Thoracic aorta (tissue), 2 donors: ENCODE measurements at places on chromosomes 7 and 10. TPM values are rescaled to one million over a fixed set of nuclear protein-coding genes. Genes with fewer than 3 reads are reported as not detected.

- no peak for DNase-seq
Observed at GRCh38 chr7:131781-132482, 60.4 kb upstream of the FAM20C start.

The SHTN1 gene
- total RNA-seq: 13.9 TPM

DNA sequence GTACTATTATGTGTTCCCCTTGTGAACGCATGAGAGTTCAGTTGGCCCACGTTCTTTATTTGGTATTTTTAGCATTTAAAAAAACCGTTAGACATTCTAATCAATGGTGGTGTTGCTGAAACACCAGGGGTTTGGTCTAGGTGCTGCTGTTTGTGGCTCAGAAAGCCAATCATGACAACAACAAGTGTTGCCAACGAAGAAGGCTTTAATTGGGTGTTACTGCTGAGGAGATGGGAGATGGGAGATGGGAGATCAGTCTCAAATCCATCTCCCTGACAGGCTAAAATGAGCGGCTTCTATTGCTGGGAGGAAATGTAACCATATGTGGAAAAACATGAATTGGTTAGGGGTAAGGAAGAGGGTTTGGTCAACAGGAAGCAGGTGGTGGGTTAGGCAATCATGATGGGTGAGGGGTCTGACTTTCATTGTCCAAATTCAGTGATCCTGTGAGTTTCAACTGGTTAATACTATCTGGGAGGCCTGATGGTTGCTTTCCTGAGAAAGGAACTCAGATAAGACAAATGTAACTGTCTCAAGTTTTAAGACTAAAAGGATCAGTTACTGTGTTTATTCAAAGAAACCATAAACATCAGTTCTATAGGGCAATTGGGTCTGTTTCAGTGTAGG lies 4.6 kb upstream of the ZNF425 start:
- no peak for DNase-seq

The NANOS1 gene
- 5.4 TPM for total RNA-seq

The PNLIP gene
- not detected for total RNA-seq

DNA sequence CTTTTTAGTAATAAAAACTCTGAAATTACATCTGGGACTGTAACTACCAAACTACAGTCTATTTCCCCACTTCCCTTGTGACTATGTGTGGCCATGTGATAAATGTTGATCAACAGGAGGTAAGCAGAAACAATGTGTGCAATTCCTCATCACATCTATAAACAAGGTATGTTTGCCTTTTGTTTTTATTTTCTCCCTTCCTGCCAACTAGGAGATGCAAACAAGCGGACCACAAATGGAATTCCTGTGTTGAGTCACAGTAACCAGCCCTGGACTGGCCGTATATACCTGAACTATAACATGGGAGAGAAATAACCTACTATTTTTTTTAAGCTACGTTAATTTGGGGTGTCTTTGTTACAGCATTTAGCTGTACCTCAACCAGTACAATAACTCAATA lies 52.5 kb downstream of the SCRN1 start:
- DNase-seq: no peak

The IFIT5 gene
- total RNA-seq: 19.5 TPM

- no peak for DNase-seq
Observed at GRCh38 chr10:27944005-27944404, 54.9 kb downstream of the ODAD2 start.

- DNase-seq: peak; percentile 79
Observed at GRCh38 chr7:130205084-130205947, at the start of gene TMEM209. TMEM209 (minus strand) TSS chr7:130205406; CDS start chr7:130205375, 31 bp downstream.

DNA sequence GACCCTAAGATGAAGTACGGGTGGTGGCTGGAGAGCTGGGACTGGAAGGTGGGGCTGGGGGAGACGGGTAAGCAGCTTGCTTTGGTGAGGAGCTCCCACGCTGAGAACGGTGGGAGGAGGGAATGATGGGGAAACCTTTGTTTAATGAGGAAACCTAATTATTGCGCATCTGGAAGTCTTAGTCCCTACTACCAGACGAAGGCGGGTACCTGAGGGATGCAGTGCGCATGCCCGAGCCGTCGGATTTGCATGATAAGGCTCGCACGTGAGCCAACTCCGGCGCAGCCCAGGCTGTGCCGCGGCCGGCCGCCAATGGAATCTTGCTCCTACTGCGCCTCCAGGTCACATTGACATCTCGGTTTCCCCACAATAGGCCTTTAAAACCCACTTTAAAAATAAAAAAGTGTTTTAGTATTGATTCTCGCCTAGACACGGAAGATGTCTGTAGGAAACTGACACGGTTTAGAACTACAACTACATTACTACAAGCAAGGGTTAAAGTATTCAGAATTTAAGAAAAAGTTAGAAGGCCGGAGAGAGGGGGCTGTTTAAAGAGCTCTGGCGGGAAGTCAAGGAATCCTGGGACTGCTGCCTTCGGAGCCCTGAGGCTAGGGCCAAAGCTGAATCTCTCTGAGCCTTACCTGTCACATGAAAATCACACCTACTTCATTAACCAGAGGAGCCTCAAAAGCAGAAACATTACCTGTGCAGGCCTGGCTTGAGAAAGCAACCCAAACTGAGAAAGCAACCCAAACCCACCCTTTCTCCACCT lies 12.1 kb upstream of the DLX6 start:
- DNase-seq: no peak

The UNCX gene
- total RNA-seq: not detected

The SFTPD gene
- 2.6 TPM for total RNA-seq

The ANKRD2 gene
- total RNA-seq: 1.9 TPM

GRCh38 chr7:26686448-26686981 lies 177.9 kb downstream of the SKAP2 start:
- DNase-seq: no peak

- DNase-seq: no peak
Observed at GRCh38 chr10:98224996-98225395, 43.0 kb downstream of the LOXL4 start.

The PILRA gene
- 8.5 TPM for total RNA-seq

GRCh38 chr7:157897681-157898080 lies 560.9 kb downstream of the DNAJB6 start:
- no peak for DNase-seq

GRCh38 chr7:101163279-101164070 lies 1.9 kb downstream of the VGF start:
- no peak for DNase-seq

DNA sequence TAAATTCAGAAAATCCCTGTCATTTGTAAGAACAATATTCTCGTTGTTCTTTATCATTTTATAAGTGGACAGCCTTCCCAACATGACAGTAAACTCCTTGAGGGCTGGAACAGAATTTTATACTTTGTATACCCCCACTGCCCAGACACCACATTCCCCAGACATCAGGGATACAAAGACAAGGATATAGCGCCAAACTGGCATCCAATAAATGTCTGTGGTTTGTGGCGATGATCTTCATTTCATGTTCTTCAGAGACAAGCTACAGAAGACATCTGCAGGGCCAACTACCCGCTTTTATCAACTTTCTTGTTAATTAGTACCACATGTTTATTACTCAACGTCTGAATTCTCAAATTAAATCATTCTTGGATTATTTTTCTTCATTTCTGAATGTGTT lies 155.9 kb downstream of the ATE1 start:
- no peak for DNase-seq

- DNase-seq: no peak
Observed at GRCh38 chr10:43843321-43844101, 194.8 kb upstream of the ZNF32 start.

DNA sequence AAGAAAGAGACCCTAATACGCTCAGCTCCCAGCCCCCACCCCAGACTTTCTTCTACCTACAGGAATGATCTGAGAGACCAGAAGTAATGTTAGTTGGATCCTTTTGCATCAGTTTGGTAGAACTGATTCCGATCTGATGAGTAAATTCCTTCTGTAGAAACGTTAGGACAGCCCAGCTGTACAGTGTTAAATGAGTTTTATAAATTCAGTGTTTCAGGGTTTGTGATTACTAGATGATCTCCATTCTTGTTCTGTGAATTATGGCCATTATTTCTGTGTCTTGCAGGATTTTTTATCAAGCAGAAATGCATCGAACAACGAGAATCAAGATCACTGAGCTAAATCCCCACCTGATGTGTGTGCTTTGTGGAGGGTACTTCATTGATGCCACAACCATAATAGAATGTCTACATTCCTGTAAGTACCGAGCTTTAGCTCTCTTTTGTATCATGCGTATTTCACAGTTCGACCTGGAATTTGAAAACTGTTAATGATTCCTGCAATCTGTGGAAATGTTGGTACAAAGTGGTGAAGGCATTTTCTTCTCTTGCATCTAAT lies 5.3 kb downstream of the BMI1 start:
- no peak for DNase-seq

DNA sequence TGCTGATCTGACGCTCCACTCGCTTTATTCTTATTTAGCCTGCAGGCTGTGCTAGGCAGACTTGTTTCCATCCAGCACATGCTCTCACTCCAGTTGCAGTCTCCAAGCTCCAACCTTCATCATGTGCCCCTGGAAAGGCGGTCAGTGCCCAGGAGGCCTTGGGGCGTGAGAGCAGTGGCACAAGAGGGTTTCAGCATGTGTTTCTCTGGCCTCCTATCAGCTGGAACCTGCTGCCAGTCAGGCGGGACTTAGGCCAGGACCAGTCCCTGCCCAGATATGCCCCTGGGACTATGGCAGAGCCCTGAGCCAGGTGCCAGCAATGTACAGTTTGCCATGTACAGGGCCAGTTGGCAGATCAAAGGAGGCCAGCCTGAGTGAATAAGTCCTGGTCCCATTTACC lies 330.2 kb upstream of the FZD1 start:
- no peak for DNase-seq

GRCh38 chr7:142581341-142581740 lies 167.9 kb upstream of the PRSS1 start:
- DNase-seq: no peak

DNA sequence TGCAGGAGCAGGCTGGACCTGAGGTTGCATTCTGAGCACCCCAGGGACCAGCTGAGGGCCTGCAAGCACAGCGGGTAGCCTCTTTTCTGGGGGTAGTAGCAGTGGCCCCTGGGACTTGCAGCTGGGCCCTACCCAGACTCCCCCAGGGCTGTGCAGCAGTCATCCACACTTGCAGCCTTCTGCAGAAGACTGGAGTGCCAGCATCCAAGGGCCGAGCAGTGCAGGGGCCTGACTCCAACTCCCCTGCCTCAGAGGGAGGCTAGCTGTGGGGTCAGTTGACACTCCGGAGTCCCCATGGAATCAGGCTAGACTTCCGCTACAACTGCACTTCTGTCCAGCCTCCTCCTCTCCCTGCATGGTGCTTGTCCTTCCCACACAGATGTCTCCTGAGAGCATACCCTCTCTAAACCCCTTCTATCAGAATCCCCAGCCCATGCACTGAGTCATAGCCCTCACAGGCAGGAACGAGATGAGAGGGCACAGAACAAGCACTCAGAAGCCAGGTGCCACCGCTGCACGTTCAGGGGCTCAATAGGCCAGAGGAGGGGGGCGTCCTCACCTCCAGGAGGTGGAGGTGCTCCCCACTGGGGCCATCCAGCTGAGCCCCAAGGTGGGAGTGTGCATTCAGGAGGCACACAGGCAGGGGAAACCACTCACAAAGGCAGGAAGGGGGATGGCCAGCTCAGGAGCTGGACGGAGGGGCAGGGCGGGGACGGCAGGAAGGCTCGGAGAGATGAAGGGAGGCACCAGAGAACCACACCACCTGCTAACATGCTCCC lies 7.5 kb downstream of the RASGEF1A start:
- DNase-seq: no peak

The TECTB gene
- total RNA-seq: not detected

The HOXA10 gene
- 0.81 TPM for total RNA-seq

DNA sequence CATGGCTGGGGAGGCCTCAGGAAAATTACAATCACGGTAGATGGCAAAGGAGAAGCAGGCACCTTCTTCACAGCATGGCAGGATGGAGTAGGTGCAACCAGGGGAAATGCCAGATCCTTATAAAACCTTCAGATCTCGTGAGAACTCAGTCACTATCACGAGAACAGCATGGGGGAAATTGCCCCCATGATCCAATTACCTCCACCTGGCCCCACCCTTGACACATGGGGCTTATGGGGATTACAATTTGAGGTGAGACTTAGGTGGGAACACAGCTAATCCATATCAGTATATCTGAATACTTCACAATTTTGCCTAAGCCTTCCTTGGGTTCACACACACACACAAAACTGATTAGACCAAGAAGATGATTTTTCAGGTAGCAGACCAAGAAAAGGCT lies 145.1 kb upstream of the COL1A2 start:
- DNase-seq: no peak

DNA sequence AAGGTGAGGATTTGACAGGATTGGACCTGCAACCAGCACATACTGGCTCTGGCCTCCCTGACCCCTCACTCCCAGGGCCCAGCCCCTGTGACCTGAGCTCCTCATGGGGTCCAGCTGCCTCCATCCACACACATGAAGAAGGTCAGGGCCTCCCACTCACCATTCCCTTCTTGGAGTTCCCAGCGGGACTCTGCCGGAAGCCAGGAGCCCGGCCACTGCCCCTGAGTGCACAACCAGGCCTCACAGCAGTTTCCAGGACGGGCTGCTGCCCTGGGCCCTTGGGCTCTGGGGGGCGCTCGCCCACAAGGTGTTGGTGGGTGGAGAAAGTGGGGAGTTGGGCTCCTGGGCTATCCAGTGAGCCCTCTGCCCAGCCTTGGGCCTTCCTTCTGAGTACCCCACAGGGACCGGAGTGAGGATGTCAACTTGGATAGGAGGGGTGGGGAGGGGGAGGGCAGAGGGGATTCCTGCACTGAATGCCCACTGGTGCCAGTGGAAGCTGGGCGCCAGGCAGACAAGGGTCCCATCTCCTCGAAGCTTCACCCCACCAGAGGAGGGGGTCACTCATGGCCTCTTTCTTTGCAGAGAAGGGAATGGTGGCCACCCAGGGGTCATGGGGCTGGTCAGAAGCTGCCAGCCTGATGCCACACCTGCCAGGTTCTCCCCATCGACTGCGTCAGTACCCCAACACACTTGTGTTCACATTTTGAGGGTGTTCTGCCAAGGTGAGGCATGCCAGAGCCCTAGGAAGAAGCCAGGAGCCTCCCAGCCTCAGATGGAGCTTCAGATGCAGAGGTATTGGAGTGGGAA lies 115.3 kb downstream of the PTPN20 start:
- DNase-seq: no peak

The CALML3 gene
- total RNA-seq: not detected

DNA sequence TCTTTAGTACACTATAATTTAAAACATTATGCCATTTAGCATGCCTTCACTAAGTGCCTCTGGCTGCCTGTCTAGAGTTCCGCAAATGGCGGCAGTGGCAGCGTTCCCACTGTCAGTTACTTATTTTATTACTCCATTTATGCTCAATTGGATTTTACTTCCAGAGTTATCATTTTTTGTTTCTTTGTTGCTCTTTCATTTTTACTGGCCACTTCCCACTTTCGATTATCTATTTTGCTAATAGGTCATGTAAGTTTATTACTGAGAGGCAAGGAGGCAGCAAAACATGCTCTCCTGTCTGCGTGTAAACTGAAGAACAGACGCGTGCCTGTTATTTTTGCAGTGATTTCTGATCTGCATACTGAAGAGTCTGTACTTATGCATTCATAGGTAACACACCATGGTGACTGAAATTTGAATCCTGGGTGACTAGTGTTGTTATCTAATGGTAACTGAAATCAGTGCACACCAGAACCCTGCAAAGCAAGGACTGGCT lies 23.1 kb downstream of the KDM7A start:
- DNase-seq: no peak
